ENCODE measurements at places on chromosomes 2 and 18.

GRCh38 chr18:35736696-35737095, 155.2 kb downstream of the GALNT1 start:
- no peak for DNase-seq

DNA sequence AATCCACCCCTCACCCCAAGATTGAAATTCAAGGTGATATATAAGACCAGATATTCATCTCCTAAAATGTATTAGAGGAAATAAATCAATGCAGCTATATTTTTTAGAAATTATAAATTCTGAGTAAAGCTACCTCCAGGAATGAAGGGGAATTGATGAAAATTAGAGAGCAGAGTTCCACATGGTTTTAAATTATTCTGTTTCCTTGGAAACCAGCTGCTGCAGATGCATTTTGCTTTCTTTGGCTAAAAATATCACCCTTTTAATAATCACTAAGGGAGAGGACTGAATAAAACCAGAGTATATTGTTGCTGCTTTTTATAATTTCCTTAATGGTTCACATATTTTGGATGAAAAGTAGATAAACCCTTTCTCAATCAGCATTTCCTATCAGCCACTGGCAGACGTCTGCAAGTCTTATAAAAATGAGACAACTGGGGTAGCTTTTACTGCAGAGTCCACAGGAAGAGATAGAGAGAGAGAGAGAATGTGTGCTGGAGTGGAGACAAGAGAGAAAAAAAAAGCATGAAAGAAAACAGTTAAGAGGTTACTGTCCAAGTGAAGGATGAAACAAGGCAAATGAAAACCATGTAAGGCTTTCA, 2.0 kb downstream of the CSRNP3 start:
- no peak for DNase-seq

DNA sequence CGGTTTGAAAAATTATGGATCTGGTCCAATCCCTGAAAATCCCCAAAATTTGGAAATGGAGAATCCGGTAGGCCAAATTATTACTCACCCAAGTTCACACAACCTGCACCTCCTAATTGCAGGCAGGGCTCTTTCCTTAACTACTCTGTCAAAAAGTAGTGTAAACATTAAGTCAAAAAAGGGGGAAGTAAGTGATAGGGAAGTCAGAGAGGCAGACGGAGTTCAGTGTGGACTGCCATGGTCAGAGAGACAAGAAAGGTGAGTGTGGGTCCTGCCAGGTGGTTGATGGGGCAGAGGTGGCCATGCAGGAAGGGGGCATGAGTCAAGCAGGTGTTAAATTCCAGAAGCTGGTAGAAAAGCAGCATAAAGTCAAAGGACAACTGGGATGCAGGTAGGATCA, 104.7 kb upstream of the STPG4 start:
- DNase-seq: no peak

DNA sequence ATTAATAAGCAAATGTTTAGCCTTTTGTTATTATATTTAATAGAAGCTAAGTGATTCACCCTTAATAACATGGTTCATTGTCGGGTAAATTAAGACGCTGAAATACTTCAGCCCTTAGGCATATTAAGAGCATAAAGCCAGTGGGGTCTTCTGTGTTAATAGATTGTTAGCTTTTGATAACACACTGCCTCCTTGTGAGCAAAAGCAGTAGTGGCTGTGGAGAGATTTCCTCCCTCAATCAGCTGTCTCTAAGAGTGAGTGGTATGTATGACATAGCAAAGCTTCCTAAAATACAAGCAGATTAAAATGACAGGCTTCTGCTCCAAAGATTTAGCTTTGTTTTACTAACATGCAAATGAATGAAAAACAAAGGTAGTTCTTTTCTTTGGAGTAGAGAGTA, 143.7 kb upstream of the SYT4 start:
- DNase-seq: no peak

GRCh38 chr2:208454861-208455260, 48.3 kb downstream of the PTH2R start:
- DNase-seq: no peak

DNA sequence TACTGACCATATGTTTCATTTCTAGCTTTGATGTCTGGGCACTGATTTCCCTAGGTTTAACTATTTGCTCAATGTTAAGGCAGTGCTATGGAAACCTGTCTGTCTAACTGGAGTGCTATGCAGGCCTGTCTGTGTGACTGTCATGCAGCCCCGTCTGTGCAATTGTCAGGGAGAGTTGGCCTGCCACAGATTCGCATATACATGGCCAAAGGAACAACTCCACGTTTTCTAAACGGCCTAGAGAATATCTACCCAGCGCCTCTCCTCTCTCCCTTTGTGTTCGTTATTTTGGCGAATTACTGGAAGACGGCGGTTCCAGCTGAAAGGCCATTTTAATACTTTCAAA, 59.6 kb upstream of the PSME4 start:
- no peak for DNase-seq

DNA sequence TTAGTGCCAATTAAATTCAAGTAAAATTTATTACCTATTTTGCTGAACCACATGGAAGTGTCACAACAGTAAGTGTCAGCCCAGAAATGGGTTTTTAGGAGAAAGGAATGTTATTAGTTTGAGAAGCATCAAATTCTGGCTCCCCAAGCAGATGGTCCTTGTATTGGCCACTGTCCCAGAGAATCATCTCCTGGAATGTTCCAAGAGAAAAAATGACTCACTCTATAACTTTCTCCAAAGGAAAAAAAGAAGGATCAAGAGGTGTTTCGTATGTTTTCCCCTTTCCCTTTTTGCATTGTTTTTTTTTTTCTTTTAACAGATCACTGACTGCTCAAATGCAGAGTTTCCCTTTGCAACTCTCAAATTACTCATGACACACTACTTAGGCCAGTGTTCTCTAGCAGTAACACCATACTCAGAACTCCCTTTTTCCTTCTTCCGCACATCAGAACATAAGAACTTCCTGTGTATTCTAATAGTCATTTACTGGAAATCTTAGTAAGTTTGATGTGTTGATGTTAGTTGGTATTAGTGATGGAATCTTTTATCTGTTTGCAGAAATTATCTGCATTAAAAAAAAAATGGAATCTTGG, 390.3 kb downstream of the GPD2 start:
- peak; percentile 27 for DNase-seq

- DNase-seq: no peak
Observed at GRCh38 chr2:121890041-121890440, 134.6 kb downstream of the TSN start.

GRCh38 chr2:66569321-66569851, 134.5 kb downstream of the MEIS1 start:
- peak; percentile 91 for DNase-seq

- DNase-seq: no peak
Observed at GRCh38 chr2:230335461-230335863, 8.5 kb downstream of the SP140L start.

DNA sequence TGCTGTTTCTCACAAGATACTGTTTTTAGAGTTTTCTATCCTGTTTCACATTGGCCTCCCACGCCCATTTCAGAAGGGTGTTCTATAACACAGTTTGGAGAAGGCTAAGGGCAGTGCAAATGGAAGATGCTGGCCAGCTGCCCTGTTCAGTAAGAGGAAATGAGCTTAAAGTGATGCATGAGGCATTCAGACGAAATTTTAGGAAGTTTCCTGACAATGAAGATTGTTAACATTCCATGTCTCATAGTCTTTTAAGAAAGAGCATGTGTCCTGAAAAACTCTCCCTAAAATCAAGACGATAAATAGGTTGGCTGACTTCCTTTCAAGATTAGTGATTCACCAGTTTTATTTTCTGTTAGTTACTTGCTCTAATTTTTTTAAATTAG, 484.2 kb upstream of the NRP2 start:
- DNase-seq: no peak

- DNase-seq: no peak
Observed at GRCh38 chr2:72915320-72915906, 1.9 kb upstream of the EMX1 start.

- DNase-seq: no peak
Observed at GRCh38 chr18:25099895-25100294, 252.1 kb downstream of the ZNF521 start.

GRCh38 chr18:5444269-5444668, 99.5 kb downstream of the EPB41L3 start:
- no peak for DNase-seq

DNA sequence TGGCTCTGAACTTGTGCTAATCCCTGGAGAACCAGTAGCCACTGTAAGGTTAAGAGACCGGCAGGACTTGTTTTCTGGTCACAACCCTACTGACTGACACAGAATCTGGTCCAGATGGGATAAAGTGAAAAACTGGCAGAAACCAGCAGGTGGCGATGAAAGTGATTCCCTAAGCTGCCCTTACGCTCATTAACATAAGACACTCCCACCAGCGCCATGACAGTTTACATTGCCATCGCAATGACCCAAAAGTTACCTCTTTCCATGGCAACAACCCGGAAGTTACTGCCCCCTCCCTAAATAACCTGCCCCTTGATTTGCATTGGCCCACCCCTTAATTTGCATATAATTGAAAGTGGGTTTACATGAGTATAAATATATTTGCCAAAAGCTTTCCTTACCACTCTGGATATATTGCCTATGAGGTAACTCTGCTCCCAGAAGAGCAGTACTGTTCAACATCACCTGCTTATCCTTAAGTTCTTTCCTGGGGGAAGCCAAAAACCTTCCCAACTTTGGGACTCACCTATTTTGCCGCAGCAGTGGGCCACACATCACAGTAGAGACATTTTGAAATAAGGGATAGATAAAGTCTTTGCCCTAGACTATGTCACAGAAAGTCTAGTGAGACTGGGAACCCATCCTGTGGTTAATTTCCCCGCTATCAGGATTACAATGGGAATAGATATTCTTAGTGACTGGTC, 35.8 kb upstream of the AFF3 start:
- DNase-seq: no peak

- peak; percentile 50 for DNase-seq
Observed at GRCh38 chr2:26942543-26943295, 27.7 kb upstream of the MAPRE3 start.

GRCh38 chr2:3236300-3237045, 141.1 kb downstream of the EIPR1 start:
- DNase-seq: no peak

DNA sequence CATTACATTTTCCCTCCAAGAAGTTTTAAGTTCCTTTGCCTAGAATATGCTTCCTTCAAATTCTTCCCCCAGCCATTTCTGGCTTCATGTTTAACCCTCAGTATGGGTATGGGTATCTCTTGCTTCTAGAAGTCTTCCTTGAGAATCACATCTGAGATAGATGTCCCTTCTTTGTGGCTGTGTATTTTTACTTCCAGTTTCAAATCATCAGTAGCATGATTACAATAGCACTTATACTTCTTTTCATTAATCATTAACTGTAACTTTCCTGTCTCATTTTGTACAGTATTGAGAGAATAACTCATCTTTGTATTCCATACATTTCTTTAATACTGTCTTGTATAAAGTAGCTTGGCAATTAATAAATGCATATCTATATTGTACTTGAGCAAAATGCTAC, 17.3 kb upstream of the PDE1A start:
- DNase-seq: no peak

DNA sequence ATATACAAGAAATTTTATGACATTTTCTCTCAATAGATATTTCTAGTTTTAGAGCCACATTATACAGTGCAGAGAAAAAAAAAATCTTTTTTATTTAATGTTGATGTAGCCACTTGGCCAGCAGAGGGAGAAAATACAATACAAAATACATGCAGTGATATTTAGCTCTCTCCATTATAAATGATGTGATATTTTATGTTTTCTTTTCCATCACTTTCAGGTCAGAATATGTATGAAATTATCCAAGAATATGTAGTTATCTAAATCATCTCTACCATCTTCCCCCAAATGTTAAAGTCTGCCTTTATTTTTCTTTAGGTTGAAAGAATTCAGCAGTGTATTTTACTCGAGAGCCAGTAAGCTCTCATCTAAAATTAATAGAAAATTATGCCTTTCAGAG, 533.6 kb upstream of the FSHR start:
- peak; percentile 13 for DNase-seq

- no peak for DNase-seq
Observed at GRCh38 chr2:109217362-109218086, 88.5 kb downstream of the SH3RF3 start.

DNA sequence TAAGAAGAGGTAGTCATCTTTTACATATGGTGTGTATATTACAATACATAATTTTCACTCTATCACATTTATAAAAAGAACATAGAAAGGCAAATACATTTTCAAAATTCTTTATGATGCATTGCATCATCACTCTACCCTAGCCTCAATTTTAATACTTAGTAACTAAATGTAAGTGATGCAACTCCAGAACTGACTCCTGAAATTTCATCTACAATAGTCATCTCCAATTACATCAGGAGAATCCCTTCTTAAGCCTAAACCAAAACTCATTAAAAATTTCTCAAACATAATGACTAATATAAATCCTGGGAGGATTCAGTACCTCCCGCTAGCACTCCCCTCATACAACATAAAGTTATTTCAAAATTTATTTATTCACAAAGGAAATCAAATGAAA, 15.9 kb downstream of the TMX3 start:
- DNase-seq: no peak

GRCh38 chr2:130759906-130760753, 4.8 kb downstream of the AMER3 start:
- no peak for DNase-seq
